H1 (cell line): ENCODE measurements at places on chromosomes 1 and 21.

GRCh38 chr1:236979149-236979900, 24.9 kb downstream of the MT1HL1 start:
- no peak for DNase-seq

GRCh38 chr21:29316029-29316742, 17.5 kb downstream of the BACH1 start:
- no peak for DNase-seq

- DNase-seq: no peak
These were observed 39.3 kb upstream of the EYA3 start for GRCh38 chr1:28127617-28128257.

GRCh38 chr1:85573322-85573721, 7.2 kb upstream of the CCN1 start:
- no peak for DNase-seq

- no peak for DNase-seq
These were observed 153.8 kb upstream of the HMGB4 start for GRCh38 chr1:33709783-33710718.

DNA sequence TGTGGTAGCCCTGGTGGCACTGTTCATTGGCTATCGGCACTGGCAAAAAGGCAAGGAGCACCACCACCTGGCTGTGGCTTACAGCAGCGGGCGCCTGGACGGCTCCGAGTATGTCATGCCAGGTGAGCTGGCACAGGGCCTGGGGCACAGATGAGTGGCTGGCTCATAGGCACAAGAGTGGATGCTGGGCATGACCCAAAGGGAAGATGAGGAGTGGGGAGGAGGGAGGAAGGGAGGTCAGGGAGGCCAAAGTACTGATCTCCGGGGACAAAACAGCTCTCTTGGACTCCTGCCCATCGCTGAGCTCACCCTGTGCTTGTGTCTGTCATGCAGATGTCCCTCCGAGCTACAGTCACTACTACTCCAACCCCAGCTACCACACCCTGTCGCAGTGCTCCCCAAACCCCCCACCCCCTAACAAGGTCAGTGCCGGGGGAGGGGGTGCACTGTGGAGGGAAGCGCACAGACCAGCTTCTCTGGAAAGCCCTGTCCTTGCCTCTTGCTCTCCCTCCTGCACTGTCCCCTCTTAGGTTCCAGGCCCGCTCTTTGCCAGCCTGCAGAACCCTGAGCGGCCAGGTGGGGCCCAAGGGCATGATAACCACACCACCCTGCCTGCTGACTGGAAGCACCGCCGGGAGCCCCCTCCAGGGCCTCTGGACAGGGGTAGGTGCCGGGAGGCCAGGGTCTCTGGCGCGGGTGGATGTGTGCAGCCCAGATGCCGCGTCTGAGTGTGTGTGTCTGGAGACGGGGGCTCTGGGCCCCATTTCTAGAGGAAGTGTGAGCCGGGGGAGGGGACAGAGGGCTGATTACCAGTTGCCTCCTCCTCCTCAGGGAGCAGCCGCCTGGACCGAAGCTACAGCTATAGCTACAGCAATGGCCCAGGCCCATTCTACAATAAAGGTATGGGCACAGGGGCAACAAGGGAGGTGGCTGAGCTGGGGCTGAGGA, 7.3 kb upstream of the LRRC71 start:
- no peak for DNase-seq

GRCh38 chr1:90193116-90193515, 198.2 kb downstream of the ZNF326 start:
- DNase-seq: no peak

DNA sequence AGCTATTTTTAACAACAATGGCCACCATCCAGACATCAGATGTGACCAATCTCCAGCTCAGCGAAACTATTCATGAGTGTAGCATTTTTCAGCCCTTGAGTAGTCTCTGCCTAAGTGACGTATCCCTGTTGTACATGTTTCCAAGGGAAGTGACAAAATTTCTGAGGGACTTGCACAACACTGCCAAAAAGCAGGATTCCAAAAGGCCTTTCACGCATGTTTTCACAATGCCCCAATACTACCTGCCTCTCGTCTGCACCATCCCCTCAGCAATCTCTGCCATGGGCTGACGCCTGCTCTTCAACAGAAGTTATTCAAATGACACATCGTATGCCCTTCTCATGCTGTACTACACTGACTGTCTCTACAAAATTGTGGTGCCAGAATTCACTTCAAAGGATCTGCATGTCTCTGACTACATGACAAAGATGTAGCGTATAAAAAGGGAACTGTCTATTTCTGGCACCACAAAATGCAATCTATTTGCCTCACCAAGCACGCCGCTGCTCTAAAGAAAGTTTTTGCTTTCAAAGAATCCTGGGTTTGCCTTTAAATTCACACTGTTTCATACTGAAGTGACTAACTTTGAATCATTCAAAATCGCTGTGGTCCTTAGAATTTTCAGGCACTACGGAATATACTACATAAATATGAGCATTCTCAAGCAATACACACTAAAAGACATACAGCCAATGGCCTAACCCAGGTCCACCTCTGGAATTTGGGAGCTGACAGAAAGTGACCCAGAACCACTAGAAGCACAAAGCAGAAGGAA, 32.9 kb downstream of the JAK1 start:
- DNase-seq: no peak

GRCh38 chr1:218996362-218996761, 177.3 kb upstream of the LYPLAL1 start:
- DNase-seq: no peak

DNA sequence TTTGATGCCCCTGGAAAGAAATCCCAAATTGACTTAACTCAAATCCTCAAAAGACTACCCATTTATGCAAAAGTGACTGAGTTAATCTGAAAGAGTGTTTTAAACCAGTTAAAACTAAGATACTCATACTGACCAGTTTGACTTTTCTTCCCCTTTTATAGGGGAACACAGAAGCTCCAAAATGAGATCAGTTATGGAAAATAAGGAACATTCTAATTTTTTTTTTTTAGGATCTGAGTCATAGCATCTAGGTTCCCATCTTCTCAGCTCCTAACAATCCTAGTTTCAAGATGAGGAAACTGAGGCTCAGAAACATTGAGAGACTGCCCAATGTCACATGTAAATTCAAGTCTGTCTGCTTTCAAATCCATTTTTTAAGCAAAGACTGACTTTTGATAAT, 231.1 kb upstream of the RUNX1 start:
- no peak for DNase-seq

GRCh38 chr1:115807723-115808122, 33.2 kb downstream of the NHLH2 start:
- peak; percentile 70 for DNase-seq

DNA sequence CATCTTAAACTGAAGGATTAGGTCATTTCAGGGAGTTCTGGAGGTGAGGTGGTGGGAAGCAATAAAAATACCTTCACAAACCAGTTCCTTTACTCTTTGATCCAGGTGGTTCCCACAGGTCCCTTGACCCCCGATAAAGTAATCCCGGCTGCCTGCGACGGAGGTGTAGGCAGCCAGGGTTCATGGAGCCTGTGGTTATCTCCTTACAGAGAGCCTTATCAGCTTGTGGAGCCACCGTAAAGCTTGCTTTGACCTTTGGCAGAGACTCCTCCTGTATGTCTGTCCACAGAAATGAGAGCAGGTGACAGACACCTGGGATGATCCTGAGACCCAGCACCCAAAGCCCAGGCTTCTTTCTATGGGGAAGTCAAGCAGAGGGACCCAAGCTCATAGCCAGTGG, 243.4 kb downstream of the KIF26B start:
- DNase-seq: no peak

DNA sequence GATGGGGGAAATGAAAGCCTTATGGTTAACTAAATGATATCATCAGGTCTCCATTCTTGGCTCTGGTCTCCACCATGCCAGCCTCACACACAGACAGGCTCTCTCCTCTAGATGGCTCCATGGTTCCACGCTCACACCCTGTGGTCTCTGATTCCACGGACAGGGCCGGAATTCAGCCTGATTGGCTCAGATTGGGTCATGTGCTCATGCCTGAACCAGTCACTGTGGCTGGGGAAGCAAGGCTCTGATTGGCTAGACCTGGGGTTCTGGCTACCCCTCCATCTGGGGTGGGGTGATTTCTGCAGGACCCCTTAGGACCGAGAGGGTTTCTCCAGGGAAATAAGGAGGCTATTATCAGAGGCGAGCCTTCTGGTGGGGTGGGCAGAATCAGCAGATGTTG, 277.0 kb downstream of the PTPRU start:
- peak; percentile 69 for DNase-seq

DNA sequence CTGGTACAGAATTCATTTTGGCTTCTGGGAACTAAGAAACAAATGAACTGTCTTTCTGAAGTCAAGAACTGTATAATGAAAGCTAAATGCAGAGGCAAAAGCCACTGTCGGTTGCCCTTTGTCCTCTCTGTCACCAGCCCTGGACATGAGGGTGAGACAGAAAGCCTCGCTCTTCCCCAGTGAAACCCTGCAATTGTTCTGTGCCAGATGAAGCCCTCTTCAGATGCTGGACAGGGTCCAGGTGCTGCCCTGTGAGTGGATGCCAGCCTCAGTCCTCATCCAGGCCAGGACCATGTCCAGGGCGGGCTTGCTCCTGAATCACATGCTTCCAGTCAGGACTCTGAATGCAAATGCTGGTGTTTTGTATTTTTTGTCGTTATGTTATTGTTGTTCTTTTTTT, 138.7 kb downstream of the RUNX1 start:
- no peak for DNase-seq

- DNase-seq: no peak
These were observed 2.1 kb downstream of the PADI1 start for GRCh38 chr1:17207046-17207445.

GRCh38 chr1:67814121-67814772, 19.0 kb downstream of the GNG12 start:
- DNase-seq: no peak

DNA sequence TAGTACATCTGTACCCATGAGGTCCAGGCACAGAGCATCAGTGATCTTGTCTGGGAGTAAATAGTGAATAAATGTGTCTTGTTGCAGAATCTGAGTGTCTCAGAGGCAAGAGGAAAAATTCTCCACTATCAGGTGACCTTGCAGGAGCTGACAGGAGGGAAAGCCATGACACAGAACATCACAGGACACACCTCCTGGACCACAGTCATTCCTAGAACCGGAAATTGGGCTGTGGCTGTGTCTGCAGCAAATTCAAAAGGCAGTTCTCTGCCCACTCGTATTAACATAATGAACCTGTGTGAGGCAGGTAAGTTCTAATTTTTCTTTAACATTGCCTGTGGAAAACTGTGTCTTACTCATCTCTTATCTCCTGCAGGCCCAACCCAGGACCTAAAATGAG, 43.1 kb downstream of the IL12RB2 start:
- DNase-seq: no peak

- no peak for DNase-seq
These were observed 7.1 kb downstream of the GIPC2 start for GRCh38 chr1:78052685-78053405.

- no peak for DNase-seq
These were observed 9.4 kb downstream of the LAPTM5 start for GRCh38 chr1:30748098-30748698.

DNA sequence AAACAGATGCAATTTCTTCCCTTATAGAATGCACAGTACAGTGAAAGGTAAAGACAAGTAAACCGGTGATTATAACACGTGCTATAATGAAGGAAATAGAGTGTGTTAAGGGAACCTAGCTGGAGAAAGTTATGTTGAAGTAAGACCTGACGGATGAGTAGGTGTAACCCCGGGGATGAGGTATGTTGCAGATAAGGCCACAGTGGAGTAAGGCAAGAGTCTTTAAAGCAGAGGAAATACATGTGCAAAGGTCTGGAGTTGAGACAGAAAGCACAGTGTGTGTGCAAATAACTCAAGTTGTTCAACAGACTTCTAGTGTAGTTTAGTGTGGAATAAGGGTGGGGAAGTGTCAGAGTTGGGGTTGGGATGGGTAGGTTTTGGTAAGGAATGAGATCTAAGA, 2.9 kb downstream of the DBT start:
- DNase-seq: no peak

DNA sequence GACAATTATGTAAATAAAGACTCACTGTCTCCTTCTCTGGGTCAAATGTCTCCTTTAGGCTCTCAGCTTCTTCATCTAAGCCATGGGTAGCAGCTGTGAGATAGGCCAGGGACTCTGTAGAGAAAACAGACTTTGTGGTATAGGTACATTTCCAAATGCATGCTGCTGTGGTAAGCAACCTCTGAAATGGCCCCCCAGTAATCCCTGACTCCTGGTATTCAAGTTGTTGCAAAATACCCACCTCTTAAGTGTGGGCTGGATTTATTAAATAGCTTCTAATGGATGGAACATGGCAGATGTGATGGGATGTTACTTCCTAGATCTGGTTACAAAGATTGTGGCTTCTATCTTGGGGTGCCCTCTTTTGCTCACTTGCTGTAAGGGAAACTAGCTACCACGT, 11.1 kb upstream of the PEX19 start:
- no peak for DNase-seq

DNA sequence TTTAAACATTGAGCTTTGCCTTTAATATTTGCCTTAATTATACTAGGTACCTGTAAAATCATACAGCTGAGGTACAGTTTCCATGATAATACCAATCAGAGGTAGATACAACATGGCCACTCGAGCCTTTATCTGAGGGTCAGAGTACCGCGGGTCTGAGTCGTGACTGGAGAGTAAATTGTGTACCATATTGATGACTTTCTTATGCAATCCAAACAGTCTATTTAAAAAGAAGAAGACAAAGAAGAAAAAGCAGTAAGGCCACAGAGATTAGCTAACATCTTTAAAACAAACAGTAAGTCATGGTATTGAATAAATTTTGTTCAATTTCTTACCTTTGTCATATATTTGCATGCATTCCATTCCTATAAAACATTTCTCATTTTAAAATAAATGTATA, 68.1 kb upstream of the ANGPTL3 start:
- no peak for DNase-seq

GRCh38 chr21:32426592-32427051, 14.1 kb downstream of the EVA1C start:
- DNase-seq: no peak

- peak; percentile 99 for DNase-seq
These were observed 1.7 kb upstream of the FYB2 start for GRCh38 chr1:56820755-56821461.

DNA sequence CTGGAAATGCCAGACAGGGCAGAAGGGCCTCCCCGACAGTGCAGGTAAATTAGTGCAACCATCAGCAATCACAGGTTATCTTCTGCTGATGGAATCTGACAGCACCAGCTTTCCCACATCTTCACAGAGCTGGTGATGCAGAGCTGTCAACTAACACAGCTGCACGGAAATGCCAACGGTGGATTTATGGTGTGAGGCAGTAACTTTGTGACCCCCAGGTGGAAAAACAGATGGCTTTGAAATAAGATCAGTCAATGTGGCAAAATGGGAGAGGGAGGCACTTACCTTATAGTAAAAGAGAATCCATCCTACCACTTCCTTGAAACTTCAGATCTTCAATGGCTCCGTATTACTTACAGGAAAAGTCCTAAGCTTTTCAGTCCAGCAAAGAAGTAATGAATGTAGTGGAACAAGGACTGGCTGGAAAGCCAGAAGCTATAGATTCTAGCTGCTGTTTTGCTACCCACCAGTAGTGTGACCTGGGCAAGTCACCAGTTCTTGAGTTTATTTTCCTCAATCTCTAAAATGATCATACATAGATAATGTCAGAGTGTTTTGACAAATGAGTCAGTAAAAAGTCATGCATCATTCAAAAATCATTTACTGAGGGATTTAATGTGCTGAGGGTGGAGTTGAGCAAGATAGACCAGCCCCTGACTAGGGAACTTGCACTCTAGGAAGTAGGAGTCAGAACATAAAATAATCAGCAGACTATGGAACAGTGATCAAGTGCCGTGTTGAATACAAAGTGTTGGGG, 245.7 kb upstream of the JUN start:
- DNase-seq: no peak

- DNase-seq: no peak
These were observed 2.3 kb upstream of the GADD45A start for GRCh38 chr1:67682659-67683197.
